ENCODE measurements at places on chromosomes 12 and 14. TPM values are rescaled to one million over a fixed set of nuclear protein-coding genes. Genes with fewer than 3 reads are reported as not detected.

Gene HIF1A
- 28.9 TPM for polyA plus RNA-seq

Gene ZNF891
- polyA plus RNA-seq: 0.26 TPM

Gene GPX2
- polyA plus RNA-seq: 3.4 TPM

Gene ATL1
- polyA plus RNA-seq: 2.0 TPM

Gene POTEM
- not detected for polyA plus RNA-seq

Gene FAM90A1
- polyA plus RNA-seq: 0.35 TPM

Gene KRT3
- polyA plus RNA-seq: not detected

Gene LHX5
- not detected for polyA plus RNA-seq
